Thoracic aorta (tissue), 2 donors: ENCODE measurements at places on chromosomes 3 and 15.
A peak's percentile ranks its signal among the peaks of the same experiment; 100 is the strongest.

DNA sequence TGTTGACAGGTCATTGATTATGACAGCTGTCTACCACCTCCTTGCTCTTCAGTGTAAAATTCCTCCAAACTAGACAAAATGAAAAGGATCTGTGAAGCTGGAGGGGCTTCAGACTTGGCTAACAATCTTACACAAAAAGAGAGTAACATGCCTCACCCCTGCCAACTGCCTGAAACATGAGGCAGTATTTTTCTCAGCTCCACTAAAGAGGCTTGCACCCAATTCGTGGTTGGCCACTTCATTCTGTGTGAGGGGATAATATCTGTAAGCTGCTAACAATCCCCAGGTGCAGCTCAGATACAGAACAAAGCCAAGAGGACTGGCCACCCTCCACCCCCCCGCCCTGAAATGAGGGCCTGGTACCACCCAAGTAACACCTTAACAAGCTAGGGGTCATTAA, 2.8 kb downstream of the MB21D2 start:
- no peak for DNase-seq
- H3K4me1 ChIP-seq: peaks cover 7% of the 10 kb centered on the region
- H3K36me3 ChIP-seq: no peaks in the 10 kb centered on the region
- no peak overlapping the region for H3K27ac ChIP-seq
- no peak overlapping the region for H3K4me3 ChIP-seq

DNA sequence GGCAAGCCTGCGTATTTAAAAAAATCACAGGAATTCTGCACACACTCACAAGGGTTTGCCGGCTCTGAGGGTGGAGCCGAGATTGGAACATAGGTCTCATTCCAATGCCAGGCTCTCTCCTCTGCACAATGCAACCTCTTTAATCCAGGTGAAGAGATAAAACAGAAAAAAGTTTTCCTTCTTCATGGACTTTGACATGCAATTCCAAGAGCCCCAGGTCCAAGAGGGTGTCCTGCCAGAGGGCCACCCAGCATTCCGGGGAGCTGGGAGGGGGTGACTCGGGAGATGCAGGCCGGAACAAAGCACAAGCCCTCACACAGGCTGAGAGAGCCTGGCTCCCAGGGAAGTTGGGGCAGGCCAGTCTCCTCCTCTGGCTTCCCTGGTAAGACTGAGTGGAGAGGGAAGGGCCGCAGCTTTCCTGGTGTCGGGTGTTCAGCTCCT, 6.7 kb upstream of the SLC12A8 start:
- no peak overlapping the region for H3K27ac ChIP-seq
- no peaks in the 10 kb centered on the region for H3K36me3 ChIP-seq
- no peak for DNase-seq
- H3K4me3 ChIP-seq: no peak overlapping the region
- H3K27me3 ChIP-seq: no peaks in the 10 kb centered on the region

- H3K4me1 ChIP-seq: peaks cover 4% of the 10 kb centered on the region
- no peaks in the 10 kb centered on the region for H3K36me3 ChIP-seq
- H3K4me3 ChIP-seq: no peak overlapping the region
- no peaks in the 10 kb centered on the region for H3K27me3 ChIP-seq
- H3K27ac ChIP-seq: no peak overlapping the region
- DNase-seq: no peak
These were observed 8.6 kb upstream of the SLCO3A1 start for GRCh38 chr15:91844928-91845327.

DNA sequence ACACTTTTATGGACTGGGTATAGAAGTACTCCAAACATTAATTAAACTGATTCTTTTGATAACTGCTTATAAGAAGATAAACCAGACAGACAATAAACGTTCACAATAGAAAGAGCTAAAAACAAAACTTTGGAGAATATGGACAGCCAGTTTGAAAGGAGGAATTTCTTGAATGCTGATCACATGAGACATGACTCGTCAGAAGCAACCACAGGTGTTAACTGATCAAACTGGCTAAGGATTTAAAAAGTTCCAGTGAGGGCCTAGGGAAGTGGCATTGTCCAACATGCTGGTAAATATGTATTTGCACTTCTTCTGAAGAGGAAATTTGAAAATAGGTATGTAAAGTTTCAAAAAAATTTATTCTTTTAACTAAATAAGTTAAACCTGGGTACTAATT, 29.4 kb upstream of the AP3B2 start:
- DNase-seq: no peak
- no peaks in the 10 kb centered on the region for H3K4me1 ChIP-seq
- no peak overlapping the region for H3K27ac ChIP-seq
- no peak overlapping the region for H3K4me3 ChIP-seq

DNA sequence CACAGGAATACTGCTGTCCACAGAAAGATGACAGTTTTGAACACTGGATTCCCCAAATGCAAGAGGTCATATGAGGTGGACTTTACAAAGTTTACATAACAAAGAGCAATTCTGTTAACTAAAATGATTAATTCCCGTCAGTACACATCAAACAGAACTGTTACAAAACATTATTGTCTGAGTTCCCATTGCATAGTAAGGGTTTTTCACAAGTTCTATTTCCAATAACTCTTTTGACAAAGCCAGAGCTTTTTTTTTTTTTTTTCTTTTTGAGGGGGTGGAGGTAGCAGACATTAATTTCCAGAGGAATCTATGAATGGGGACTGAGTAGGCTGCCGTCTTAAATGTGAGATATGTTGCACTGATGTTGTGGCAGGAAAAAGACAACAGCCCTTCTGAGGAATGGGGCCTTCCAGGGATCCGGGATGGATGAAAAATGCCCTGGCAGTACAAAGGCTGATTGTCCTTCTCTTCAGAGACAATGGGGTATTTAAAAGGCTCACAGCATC, 178.1 kb upstream of the KBTBD8 start:
- no peaks in the 10 kb centered on the region for H3K36me3 ChIP-seq
- DNase-seq: no peak
- H3K4me3 ChIP-seq: no peak overlapping the region
- no peaks in the 10 kb centered on the region for H3K4me1 ChIP-seq
- no peak overlapping the region for H3K27ac ChIP-seq

DNA sequence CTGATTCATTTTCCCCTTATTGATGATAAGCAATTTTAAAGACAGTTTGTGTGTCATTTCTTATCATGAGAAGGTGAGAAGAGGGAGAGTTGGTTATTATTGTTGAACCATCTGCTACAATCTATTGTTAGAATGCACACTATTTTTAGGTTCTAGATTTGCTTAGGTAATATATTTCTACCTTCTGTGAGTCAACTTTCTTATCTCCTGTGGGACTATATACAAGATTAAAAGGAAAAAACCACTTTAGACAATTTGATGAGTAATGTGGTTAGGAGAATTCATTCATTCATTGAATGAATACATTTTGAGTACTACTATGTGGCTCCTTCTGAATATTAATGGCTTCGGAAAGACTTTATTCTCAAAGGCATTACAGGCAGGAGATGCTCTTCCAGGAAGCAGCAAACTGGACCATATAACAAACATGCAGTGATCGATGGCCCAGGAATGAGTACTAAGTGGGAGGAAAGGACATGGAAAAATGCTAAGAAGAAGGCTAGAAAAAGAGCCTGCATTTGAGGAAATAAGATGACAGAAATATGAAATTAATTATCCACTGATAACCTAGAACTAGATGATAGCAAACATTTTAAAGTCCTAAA, 22.4 kb downstream of the SPTSSB start:
- H3K4me1 ChIP-seq: no peaks in the 10 kb centered on the region

DNA sequence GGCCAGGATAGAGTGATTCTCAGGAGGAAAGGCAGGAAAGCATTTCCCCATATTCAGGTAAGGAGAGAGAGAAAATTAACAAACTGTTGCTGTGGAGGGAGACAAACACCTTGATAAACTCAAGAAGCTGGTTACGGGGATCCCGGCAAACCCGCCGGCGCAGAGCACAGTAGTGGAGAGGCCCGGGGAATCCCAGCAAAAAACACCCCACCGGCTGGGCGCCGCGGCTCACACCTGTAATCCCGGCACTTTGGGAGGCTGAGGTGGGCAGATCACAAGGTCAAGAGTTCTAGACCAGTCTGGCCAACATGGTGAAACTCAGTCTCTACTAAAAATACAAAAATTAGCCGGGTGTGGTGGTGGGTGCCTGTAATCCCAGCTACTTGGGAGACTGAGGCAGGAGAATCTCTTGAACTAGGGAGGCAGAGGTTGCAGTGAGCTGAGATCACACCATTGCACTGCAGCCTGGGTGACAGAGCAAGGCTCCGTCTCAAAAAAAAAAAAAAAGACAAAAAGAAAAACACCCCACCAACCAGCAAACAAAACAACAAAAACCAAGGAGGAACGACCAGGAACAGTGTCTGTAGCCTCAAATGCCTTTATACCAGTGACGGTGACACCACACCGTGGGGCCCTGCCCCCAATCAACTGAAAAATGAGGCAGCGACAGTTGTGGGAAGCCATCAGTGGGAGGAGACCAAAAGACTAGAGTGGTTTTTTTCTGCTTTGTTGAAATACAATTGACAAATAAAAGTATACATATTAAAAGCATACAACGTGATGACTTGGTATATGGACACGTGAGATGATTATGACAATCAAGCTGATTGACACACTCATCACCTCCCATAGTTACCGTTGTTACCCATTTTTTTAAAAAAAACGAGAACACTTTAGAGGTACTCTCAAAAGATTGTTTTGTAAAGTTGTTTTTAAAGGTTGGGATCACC, 40.2 kb upstream of the IDH2 start:
- H3K4me3 ChIP-seq: no peak overlapping the region
- no peaks in the 10 kb centered on the region for H3K27me3 ChIP-seq
- no peaks in the 10 kb centered on the region for H3K4me1 ChIP-seq

GRCh38 chr3:32117320-32117719, 10.9 kb downstream of the GPD1L start:
- no peak for DNase-seq
- H3K27me3 ChIP-seq: no peaks in the 10 kb centered on the region
- peaks cover 13% of the 10 kb centered on the region for H3K4me1 ChIP-seq
- no peaks in the 10 kb centered on the region for H3K36me3 ChIP-seq
- no peak overlapping the region for H3K4me3 ChIP-seq
- no peak overlapping the region for H3K27ac ChIP-seq

GRCh38 chr3:44284949-44285348, 43.3 kb downstream of the TOPAZ1 start:
- H3K4me3 ChIP-seq: no peak overlapping the region
- no peaks in the 10 kb centered on the region for H3K4me1 ChIP-seq
- no peak overlapping the region for H3K27ac ChIP-seq
- peaks cover 3% of the 10 kb centered on the region for H3K27me3 ChIP-seq
- H3K36me3 ChIP-seq: no peaks in the 10 kb centered on the region
- DNase-seq: no peak

- no peaks in the 10 kb centered on the region for H3K4me1 ChIP-seq
- no peaks in the 10 kb centered on the region for H3K36me3 ChIP-seq
- H3K4me3 ChIP-seq: no peak overlapping the region
- no peaks in the 10 kb centered on the region for H3K27me3 ChIP-seq
These were observed 139.9 kb downstream of the PLCH1 start for GRCh38 chr3:155604967-155605366.

- no peak overlapping the region for H3K27ac ChIP-seq
- DNase-seq: no peak
- H3K4me3 ChIP-seq: no peak overlapping the region
- no peaks in the 10 kb centered on the region for H3K36me3 ChIP-seq
- no peaks in the 10 kb centered on the region for H3K4me1 ChIP-seq
These were observed 33.9 kb upstream of the TBC1D23 start for GRCh38 chr3:100226712-100227429.

DNA sequence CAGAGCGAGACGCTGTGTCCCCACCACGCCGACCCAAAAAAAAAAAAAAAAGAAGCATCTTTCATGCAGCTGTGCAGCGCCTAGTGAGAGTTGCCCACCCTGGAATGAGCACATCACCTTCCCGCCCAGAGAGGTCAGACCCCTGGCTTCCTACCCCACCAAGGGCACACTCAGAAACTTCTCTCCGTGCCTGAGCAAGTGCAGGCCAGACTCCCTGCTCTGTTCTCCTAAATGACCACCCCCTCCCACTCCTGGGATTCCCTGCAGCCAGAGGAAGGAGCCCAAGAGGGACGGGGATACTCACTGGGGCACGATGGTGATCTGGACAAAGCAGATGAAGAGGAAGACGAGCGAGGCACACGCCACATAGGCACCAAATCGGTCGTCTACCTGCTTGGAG, 116.0 kb downstream of the SEC22A start:
- H3K27me3 ChIP-seq: no peaks in the 10 kb centered on the region
- peaks cover 29% of the 10 kb centered on the region for H3K36me3 ChIP-seq
- DNase-seq: no peak
- H3K27ac ChIP-seq: no peak overlapping the region

DNA sequence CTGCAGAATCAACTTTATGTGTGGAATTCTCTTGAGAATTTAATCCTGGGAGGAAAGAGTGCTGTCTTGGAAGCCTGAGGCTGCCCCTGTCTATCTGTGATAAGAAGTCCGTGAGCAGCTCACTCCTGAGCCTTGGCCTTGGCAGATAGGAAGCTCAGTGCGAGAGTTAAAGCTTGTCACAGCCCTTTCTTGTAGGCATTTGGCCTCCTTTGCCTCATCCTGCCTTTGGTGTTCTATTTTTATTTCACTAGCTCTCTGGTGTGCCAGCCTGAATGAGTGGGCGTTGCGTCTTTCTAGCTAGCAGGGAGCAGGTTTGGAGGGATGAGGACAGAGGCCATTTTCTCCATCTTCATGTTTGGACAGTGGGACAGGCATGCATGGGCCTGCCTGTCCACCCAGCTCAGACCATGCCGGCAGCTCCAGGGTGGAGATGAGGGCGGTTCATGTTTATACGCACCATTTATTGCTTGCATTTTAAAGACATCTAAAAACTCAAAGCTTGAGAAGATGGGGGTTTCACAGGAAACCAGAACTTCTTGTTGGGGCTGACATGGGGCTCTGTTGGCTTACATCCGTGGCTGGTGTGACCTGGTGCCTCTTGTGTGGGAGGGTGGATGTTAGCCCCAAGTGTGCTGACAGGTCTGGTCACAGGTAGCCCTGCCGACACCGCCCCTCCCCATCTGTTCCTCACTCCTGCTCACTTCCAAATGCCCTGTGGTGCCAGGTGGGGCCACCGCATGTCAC, 29.8 kb downstream of the IRAK2 start:
- H3K4me3 ChIP-seq: peak overlapping the region; percentile 9
- H3K4me1 ChIP-seq: peaks cover 57% of the 10 kb centered on the region
- no peaks in the 10 kb centered on the region for H3K36me3 ChIP-seq

GRCh38 chr3:85594676-85595075, 635.9 kb downstream of the CADM2 start:
- H3K27me3 ChIP-seq: no peaks in the 10 kb centered on the region
- H3K36me3 ChIP-seq: no peaks in the 10 kb centered on the region
- H3K4me3 ChIP-seq: no peak overlapping the region
- DNase-seq: no peak
- H3K4me1 ChIP-seq: no peaks in the 10 kb centered on the region
